ENCODE measurements at places on chromosomes 7 and 10.

- peak; percentile 75 for DNase-seq
Observed at GRCh38 chr10:6607182-6607581, 27.1 kb upstream of the PRKCQ start.

- no peak for DNase-seq
Observed at GRCh38 chr7:36667007-36667745, 57.1 kb downstream of the AOAH start.

DNA sequence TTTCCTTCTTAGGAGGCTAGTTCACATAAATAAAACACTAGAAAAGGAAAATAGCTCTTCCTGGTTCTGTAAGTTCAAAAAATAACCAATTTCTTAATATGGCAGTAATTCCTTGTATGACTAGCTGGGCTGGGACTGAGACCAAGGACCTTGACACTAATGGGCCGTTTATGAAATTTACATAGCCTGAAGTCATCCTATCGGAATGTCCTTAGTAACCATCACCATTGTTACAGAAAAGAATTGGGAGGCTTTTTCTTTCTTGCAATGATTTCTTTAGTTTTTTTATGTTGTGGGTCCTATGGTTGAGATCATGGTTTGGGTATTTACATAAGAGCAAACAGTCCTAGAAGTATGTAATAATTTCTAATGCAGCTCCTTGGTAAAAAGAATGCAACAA, 87.1 kb upstream of the HDAC9 start:
- DNase-seq = no peak

DNA sequence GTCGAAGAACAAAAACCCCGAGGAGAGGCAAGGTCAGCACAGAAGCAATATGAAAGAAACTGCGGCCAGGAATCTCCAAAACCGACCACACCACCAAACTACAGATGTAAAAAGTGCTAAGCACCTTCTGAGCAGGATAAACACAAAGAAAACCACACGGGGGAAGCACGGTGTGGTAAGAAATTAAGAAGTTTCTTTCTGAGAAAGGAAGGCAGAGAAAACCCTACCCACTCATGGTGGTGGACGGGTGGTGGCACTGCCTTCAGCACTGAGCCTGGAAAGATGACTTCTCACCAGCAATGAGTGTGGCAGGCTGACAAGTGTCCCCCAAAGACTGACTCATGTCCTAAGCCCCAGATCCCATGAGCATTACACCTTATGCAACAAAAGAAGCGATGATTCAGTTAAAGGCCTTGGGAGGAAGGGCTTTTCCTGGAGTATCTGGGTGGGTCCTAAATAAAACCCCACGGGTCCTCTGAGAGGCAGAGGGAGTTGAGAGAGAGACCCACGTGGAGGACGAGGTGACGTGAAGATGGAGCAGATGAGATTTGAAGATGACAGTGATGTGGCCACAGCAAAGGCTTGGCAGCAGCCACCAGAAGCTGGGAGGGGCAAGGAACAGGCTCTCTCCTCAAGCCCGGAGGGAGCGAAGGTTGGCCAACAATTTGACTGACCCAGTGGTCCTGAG, 124.9 kb downstream of the DLG5 start:
- DNase-seq = peak; percentile 58

DNA sequence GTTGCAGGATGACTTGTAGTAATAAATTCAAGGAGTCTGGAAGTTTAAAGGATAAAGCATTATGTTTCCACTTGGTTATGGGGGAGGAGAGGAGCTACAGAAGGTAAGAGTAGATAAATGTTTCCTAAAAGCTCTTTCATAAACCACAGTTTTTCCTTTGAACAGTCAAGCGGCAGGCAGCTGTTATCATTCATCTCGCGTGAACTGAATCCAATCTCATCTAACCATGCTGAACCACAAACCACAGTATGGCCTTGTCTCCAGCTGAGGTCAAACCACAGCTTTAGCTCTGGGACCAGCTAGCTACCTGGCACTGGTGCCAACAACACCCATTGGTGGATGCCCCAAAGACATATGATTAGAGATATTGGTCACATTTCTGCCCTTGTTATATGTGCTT, 63.3 kb downstream of the NOC3L start:
- DNase-seq = peak; percentile 26

DNA sequence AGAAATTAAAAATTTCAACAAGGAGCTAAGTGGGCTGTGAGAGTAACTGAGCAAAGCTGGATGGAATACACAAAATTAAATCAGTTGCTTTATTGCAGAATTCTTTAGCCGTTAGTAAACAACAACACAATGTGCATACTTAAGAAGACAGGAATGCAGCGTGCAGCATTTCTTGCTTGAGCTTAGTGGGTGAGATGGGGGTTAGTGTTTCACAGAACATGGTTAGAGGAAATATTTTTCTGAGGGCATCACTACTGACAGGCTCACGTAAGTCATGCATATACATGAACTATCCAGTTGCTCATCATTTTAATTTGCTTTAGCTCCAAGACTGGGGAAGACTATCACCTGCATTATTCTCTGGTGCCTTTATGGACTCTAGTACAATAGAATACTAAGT, 80.8 kb downstream of the CD36 start:
- no peak for DNase-seq

GRCh38 chr10:68826764-68827591, at the start of gene STOX1:
STOX1 (plus strand) TSS chr10:68827531; CDS start chr10:68827624, 93 bp downstream.
- DNase-seq = peak; percentile 38

- peak; percentile 58 for DNase-seq
Observed at GRCh38 chr7:140517546-140518369, 38.5 kb upstream of the MKRN1 start.

DNA sequence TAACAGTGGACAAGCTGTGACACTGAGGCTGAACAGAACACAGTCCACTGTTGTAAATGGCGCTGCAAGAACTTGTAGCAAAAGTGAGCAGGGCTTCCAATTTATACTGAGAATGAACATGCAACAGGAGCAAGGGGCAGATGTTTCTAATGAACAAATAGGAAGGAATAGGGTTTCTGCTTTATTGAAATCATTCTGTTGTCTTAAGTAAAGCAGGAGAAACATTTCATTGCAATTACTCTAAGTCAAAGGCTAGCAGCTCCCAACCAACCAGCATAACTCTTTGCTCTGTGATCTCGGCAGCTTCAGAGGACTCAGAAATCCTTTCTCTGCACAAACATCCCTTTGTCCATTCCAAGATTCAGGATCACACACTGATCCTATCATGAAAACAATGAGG, 236.2 kb upstream of the PRSS58 start:
- DNase-seq = no peak

DNA sequence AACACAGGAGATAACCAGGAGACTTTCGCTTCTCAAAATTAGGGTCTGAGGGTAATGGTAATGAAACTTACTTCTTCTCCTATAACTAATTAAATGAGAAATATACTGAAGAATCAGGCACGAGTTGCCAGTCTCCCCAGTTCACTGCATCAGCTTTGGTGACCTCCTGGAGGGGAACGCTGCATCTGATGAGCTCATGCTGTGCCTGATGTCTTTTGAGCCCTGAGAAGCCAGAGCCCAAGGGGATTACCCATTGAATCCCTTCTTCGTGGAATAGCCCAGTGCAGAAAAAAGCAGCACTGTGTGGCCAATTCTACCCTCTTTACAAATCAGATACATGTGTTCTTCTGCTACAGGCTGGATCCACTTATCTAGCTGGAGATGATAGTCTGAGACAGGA, 45.1 kb downstream of the CYP2C9 start:
- DNase-seq = no peak

DNA sequence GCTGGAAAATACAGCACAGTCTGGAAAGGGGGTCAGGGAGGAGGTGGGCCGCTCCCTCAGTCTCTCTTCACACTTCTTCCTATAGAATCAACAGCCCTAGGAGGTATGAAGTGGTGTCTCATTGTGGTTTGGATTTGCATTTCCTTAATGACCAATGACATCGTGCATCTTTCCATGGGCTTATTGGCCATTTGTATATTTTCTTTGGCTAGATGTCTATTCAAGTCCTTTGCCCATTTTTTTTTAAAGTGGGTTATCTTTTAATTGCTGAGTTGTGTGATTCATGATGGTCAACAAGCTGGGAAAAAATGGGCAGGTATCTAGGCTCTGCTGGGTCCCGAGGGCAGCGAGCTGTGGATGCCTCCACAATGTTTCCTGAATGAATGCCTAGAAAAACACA, 29.1 kb downstream of the TMEM130 start:
- no peak for DNase-seq

GRCh38 chr7:97580205-97580604, 151.7 kb upstream of the TAC1 start:
- no peak for DNase-seq

All from CD4-positive, alpha-beta T cell treated with Interleukin-17A for 1 hour (primary cell).